ENCODE measurements at places on chromosomes 2 and 18. TPM values are rescaled to one million over a fixed set of nuclear protein-coding genes. Genes with fewer than 3 reads are reported as not detected.

TBR1 gene
- not detected for total RNA-seq

DNA sequence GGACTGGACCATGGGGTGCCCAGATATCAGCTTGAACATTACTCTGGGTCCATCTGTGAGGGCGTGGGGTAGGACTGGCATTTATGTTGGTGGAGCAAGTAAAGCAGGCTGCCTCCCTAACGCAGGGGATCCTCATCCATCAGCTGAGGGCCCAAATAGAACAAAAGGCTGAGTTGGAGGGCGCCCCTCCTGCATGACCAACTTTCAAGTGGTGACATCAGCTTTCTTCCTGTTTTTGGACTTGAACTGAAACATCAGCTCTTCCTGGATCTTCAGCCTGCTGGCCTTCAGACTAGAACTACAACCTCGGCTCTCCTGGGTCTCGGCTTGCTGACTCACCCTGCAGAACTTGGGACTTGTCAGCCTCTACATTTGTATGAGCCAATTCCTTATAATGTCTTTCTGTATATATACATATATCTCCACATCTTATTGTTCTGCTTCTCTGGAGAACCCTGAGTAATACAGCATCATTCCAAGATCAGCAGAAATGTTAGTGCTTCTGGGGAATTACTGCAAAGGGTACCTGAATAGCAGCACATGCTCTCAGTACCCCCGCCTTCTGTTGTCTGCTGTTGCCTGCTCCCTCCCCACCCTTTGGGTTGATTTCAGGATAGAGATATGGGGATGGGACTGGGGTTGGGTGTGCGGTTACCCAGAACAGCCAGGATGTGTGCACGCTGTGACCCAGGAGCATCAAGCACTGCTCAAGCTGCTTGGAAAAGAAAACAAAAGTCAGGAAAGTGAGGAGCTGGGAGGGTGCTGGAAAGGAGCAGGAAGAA, 20.0 kb downstream of the TMEM127 start:
- DNase-seq, result no peak

- no peak for DNase-seq
Measured at GRCh38 chr18:6962571-6963451, 154.8 kb downstream of the LAMA1 start.

MRO gene
- 3.9 TPM for total RNA-seq

GRCh38 chr2:108253106-108253505, 13.3 kb downstream of the SULT1C3 start:
- no peak for DNase-seq

DNA sequence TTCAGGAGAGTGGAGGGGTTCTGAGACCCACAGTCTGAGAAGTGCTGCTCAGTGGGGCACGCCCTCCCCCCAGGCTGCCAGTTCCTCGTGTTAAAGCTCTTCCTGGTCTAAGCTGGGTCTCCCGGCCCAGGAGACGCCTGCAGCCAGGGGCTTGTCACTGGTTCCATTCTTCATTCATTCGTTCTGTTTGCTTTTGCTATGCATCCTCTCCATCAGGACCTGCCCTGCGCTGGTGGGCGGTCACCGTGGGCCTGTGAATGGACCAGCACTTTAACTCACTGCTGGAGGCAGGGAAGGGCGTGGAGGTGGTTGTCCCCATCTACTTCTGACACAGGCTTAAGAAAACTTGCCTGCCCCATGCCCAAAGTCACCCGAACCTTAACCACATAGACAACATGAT, 272.8 kb upstream of the HDAC4 start:
- DNase-seq, result no peak

- DNase-seq, result no peak
Measured at GRCh38 chr2:111189106-111189505, 68.4 kb downstream of the BCL2L11 start.

SLC9A4 gene
- total RNA-seq, result not detected

NT5DC4 gene
- not detected for total RNA-seq

DNA sequence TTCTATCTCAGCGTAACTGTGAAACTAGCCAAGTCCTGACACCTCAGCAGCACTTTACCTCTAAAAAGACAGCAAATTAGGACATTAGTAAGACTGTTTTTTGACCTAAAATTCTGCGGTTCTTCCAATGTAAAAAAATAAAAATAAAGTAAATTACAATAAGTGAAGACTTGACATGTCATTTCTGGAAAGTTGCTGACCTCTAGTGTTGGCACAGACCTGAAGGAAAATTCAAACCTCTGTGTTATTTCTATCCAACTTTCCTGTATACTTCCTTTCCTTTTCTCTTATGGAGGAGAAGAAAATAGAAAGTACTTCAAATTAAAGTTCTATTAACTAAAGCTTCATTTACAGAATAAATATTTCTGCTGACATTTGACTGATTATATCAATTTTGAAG, 110.6 kb downstream of the TMEM182 start:
- DNase-seq, result no peak

- no peak for DNase-seq
Measured at GRCh38 chr2:48433682-48434081, 96.3 kb upstream of the STON1 start.

DNA sequence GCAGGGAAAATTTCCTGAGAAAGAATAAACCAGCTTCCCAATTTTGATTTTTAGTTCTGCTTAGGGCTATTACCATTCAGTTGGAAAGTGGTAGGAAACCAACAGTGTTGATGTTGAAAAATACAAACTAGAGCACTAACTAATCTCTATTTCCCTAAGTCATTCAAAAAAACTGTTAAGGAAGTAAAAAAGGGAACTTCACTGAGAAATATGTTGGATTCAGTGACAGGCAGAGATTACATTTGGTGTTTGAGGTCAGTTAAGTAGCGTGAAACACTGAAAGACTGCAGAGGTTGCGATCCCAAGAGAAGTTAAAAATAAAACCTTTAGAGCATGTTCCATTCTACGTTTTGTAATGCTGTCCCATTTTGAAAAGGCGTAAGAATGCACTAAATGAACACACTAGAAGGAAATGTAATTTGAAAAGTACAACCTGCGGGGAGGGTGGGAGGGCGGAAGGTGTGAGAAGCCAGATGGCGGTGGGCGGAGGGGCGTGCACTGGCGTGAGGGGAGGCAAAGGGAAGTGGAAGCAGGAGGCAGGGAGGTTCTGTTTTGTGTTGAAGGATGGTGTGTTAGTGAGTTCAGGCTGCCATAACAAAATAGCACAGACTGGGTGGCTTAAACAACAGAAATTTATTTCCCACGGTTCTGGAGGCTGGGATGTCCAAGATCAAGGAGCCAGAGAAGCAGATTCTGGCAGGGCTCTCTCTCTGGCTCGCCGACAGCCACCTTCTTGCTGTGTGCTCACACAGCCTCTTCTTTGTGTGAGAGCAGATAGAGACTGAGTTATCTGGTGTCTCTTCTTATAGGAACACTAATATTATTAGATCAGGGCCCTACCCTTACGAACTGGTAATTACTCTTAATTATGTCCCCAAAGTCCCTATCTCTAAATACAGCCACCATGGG, 94.3 kb upstream of the KCTD1 start:
- DNase-seq, result no peak

DNA sequence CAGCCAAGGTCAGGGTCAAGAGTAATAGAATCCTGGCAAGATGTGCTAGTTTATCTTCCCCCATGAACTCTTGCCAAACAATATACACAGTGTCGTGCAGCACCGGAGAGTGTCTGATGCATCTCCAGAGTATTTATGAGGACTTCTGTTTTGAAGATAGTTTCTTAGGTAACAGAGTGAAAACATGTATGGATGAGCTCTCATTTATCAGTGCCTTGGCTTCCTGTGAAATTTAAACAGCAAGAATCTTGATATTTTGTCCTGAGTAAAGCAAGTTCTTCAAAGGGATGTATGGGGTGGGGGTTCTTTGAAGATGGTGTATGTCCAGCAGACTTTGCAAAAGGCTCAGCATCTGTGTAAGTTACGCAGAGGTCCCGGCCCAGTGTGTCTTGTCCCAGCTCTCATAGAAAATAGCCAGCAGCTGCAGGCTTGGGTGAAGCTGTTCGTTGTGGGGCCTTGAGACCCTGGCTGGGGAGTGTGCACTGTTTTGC, 361.0 kb upstream of the NT5C1B start:
- no peak for DNase-seq
